ENCODE measurements at places on chromosomes 11 and 22.

DNA sequence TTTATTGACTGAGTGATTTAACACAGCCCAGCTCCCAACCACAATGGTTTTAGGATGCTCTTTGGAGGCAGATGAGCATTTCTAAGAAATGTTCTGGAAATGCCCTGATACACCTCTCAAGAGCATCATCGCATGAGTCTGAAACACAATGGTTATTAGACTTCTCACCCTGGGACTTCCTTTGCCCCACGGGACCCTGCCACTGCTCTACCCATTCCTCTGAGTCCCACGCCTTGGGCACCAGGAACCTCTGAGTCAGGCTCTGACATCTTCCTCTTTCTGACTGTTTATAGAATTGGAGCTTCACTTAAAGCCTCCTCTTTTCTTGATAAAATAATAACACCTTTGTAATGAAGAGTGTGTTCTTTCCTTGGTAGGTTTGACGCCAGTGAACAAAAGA, 85.6 kb upstream of the PARVA start:
- DNase-seq, result no peak

- DNase-seq, result no peak
These were observed 1241.6 kb downstream of the TBC1D22A start for GRCh38 chr22:48004038-48004437.

- DNase-seq, result no peak
These were observed 634.3 kb downstream of the OPCML start for GRCh38 chr11:132898021-132898420.

DNA sequence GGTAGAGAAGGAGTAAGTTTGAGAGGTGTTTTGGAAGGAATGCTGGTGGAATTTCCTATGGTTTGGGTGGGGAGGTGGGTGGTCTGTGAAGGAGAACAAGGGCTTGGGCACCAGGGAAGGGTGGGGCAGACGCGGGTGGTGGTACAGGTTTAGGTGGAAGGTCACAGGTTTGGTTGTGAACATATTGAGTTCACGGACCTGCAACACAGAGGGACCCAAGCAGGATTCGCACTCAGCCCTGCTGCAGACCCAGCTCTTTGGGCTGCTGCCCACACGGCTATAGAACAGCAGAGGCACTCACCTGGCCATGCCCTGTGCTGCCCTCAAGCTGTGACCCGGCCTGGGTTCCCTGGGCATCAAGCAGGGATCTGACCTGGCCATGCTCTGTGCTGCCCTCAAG, 33.5 kb upstream of the EMID1 start:
- DNase-seq, result no peak

DNA sequence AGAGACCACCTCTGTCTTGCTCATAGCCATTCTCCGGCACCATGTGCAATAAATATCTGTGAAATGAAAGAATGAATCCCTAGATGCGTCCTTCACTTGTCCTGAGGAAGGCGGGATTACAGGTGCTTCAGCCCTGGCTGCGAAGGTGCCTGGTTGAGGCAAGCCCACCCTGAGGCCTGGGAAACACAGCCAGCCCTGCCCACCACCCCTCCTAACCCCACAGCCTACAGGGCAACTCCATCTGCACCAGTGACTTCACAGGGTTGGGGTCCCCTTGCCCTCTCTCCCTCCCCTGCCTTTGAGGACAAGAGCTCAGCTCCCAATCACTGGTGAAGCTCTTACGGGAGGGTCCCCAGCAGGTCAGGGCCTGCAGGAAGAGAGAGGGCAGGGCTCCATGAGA, 17.5 kb upstream of the SCGB1A1 start:
- DNase-seq, result no peak

GRCh38 chr11:108085672-108086071, 35.7 kb upstream of the ACAT1 start:
- no peak for DNase-seq

DNA sequence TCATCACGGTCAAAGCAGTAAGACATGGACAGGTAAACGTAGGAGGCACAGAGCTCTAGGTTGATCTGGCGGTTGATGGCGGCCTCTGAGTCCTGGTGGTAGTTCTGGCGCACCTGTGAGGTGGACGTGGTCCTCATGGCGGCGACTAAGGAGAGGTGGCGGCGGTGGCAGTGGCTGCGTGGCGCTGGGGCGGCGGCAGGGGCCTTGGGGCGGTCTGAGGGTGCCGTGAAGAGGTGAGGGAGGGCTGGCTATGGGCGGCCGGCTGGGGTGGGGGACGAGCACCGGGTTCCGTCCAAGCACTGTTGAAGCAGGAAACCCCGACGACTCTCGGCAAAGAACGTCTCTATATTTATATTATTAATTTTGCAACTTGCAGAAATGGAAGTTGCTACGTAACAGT, 85.6 kb downstream of the RSF1 start:
- DNase-seq, result no peak

DNA sequence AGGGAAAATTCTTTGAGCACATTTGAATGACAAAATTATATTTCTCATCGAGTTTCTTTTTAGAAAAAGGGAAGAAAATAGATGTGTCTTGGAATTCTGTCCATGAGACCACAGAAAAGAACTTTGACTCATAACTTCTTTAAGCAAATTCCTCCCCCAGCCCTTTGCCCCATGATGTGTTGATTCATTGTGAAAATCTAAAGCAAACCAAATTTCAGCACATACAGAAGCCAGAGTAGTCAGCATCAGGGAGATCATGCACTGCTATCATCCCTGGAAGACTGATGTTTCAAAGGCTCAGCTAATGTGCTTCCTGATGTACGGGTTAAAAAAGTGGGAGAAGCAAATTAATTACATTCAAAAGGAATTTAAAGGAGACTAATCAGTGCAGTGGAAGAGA, 159.7 kb downstream of the FAT3 start:
- no peak for DNase-seq

DNA sequence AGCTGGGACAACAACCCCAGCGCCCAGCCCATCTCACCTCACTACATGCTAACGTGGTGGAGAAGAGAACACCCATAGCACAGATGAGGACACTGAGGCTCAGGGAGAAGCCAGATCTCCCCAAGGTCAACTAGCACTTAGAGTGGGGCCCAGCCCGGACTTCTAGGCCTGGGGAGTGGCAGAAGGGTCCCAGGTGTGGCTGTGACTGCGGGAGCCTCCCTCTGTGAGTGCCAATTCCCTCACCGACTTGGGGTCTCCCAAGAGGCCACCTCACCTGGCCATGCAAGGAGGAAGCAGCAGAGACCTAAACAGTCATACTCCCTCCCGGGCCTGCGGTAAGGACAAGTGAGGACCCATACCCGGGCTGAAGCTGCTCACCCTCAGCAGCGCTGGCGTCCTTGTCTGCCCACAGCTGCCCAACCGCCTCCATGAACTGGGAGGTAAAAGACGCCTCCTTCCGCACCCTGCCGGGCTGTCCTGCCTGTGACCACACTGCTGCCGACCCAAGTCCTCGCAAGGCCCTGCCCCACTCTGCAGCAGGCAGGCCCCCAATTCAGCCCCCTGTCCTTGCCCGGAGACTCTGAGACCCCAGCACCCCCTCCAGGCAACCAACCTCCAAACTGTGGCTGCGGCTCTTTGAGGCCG, 93.2 kb upstream of the RTL6 start:
- no peak for DNase-seq

GRCh38 chr11:3215346-3216026, 3.1 kb downstream of the MRGPRG start:
- no peak for DNase-seq

DNA sequence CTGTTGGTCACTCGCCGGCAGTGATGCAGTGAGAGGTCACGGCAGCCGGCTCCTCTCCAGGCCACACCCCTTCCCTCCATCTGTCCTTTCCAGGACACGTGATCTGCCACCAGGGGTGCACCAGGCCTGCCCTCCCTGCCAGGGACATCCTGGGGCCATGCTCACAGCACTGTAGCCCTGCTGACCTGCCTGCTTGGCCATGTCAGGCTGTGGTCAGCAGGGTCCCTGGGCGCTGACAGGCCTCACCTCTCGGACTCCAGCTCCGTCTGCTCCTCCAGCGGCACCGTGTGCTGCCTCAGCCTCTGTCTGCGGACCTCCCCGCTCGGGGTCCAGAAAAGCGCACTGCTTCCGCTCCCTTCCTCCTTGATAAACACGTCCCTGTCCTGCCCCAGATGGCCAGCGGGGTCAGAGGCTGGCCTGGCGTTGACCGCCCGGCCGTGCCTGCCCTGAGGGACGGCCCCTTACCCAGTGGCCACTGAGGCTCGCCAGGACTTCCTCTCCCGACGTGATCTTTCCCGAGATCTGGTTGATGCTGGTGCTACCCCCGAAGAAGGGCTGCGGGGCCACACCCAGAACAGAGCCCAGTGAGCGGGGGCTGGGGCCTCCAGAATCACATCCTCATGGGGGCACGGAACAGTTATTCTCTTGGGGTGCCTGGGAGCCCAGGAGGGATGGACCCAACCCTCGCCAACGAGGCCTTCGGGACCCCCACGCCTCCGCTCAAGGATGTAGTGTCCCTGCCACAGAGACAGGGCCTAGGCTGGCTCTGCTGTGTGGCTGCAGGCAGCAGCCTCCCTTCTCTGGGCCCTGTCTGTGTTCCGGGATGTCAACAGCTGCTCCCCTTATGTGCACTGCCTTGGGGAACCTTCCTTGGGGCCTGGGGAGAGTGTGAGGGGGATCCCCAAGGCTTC, 36.3 kb upstream of the CARS1 start:
- DNase-seq, result no peak

DNA sequence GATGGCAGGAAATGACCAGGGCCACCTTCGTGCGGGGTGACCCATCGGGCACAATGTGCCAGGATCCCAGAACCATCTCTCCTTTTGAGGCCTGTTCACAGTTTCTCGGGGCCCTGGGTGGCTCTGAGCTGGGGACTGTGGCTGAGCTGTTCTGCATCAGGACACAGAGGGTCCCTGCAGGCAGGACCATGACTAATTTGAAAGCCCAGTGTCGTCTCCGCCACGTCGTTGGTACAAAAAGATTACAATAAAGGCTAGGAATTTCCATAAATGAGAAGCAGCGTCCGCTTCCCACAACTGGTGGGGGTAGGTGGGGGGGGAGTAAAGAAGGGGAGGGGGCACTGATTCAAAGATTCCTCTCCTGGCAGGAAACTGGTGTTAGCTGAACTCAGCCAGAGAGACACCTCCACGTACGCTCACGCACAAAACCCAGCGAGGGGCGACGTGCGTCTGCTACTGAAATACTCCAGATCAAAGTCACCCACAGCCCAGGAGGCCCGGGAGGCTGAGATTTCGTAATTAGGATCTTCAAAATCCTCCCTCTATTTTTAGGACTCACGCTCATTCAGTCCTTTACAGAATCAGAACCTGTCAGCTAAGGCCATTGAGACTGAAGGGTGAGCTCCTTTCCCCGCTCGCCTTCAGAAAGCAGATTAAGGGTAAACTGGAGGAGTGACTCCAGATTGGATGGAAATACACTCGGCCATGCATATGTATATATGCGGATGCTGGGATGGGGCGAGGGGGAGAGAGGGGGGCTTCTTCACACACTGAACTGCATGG, 11.0 kb downstream of the MN1 start:
- DNase-seq, result no peak

GRCh38 chr11:33655842-33656600, 44.6 kb downstream of the C11orf91 start:
- no peak for DNase-seq

GRCh38 chr11:65329944-65330403, 3.7 kb upstream of the DPF2 start:
- peak; percentile 75 for DNase-seq
